ENCODE measurements at places on chromosomes 12 and 14.

DNA sequence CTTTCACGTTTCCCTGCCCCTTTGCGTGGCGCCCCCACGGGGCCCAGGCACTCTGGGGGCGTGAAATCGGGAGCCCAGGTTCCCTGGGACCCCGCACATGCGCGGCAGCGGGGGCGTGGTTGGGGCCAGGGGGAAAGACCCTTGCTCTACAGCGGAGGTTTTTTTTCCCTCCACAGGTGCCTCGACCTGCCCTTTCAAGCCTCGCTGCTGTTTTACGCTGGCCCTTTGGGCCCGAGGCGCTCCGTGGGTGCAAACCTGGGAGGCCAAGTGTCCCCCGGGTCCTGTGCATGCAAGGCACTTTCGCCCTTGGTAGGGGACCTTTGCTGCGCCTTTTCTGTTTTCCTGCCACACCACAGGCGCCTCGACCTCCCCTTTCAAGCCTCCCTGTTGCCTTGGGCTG lies 329.8 kb downstream of the ALG10 start:
- no peak for DNase-seq

GRCh38 chr12:41051954-41052353 lies 136.2 kb upstream of the PDZRN4 start:
- no peak for DNase-seq

DNA sequence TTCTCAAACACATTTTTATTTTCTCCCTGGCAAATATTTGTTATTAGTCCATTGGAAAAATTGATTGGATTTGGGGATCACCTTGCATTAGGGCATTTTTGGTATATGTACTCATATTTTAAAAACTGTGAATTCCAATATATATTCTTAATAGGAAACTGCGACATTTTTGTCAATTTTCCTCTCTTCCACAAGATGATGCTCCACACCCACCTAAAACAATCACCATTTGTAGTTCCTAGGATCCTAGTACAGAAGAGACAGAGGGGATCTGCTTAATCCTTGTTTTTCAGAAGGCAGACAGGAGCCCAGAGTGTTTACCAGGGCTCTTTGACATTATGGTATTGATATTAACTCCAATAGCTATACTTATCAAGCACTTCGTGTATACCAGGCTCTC lies 22.8 kb upstream of the OASL start:
- DNase-seq: no peak

- no peak for DNase-seq
Observed at GRCh38 chr14:34692898-34693227, 21.5 kb downstream of the CFL2 start.

- DNase-seq: no peak
Observed at GRCh38 chr14:64725261-64725815, 21.1 kb downstream of the PLEKHG3 start.

DNA sequence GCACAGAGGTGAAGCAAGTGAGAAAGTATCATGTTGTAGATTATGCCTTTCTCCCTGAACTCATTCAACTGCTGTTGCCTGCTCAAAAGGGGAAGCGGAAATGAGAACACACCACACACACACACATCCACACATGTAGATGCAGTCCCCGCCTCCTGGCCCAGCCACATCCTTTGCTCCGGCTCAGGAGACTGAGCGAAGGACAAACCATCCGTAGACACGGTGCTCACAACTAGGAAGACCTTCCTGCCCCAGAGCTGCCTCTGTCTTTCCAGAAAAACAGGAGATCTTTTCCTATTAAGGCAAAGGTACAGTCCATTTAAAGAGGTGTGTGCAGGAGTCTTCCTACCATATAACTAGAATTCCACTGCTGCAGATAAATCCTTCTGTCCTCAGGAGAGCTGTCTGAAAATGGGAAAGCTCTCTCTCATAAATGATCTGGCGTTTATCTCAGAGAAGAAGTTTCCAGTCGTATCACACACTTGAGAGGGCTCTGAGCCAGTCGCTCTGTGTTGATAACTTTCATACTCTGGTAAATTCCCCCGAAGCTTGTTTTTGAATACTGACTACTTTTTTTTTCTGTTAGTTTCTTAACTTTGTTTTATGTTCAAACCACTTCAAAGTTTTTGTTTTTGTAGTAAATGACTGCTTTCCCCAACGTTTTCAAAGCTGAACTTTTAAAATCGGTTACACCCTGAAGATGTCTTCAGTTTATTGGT lies at the start of gene TESPA1:
TESPA1 (minus strand) TSS at position 105 of the 719 bp plus-strand sequence. CDS start 10,200 bp downstream, outside the sequence.
- no peak for DNase-seq

- DNase-seq: no peak
Observed at GRCh38 chr12:114073076-114073475, 107.0 kb upstream of the RBM19 start.

GRCh38 chr14:23483236-23483854 lies 13.8 kb downstream of the NGDN start:
- DNase-seq: peak; percentile 51

- DNase-seq: no peak
Observed at GRCh38 chr14:25009891-25010290, 40.1 kb downstream of the STXBP6 start.
